ENCODE measurements at places on chromosomes 3 and 15.
A peak's percentile ranks its signal among the peaks of the same experiment; 100 is the strongest.

GRCh38 chr3:66469220-66469640 is 31.6 kb downstream of the LRIG1 start:
- DNase-seq = no peak

- no peak for DNase-seq
These were observed 40.0 kb upstream of the SCAANT1 start for GRCh38 chr3:63952248-63952594.

GRCh38 chr3:149506965-149507364 is 32.5 kb downstream of the TM4SF4 start:
- no peak for DNase-seq

DNA sequence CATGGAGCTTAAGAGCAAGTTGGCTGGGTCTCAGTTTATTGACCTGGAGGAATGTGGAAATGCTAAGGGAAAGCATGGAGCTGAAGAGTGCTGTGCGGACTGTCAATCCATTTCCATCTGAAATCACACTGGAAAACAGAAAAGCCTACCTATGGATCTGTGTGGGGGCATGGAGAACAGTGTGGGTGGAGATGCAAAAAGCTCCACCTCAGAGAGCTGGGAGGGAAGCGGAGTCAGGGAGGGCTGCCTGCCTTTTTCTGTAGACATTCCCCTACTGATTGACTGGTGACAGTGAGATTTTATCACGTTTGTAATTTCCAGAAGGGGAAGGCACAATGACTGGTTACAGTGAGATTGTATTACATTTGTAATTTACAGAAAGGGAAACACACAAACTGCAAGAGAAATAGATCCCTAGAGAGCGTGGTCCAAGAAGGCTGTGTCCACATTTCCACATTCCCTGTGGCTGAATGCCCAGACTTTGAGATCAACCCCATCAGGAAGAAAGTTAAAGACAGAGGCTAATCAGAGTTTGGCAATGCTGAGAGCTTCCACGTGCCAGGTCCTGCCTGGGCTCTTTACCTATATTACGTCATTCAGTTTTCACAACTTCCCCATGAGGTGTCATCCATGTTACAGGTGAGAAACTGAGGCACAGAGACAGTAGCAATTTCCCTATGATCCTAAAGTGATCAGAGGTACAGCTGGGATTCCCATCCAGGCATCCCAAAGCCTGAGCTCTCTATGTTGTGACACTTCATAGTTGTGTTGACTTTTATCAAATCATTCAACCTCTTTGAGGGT is 67.7 kb upstream of the NSMCE3 start:
- DNase-seq = no peak

DNA sequence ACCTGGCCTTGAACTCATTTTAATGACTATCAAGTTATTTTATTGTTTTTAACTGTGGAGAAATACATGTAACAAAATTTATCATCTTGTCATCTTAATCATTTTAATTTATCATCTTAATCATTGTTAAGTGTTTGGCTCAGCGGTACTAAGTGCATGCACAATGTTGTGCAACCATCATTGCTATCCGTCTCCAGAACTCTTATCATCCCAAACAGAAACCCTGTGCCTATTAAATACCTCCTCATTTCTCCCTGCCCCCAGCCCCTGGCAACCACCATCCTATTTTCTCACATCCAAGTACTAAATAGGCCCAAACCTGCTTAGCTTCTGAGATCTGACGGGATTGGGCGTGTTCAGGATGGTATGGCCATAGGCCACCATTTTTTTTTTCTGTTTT is 51.5 kb upstream of the UBP1 start:
- no peak for DNase-seq

DNA sequence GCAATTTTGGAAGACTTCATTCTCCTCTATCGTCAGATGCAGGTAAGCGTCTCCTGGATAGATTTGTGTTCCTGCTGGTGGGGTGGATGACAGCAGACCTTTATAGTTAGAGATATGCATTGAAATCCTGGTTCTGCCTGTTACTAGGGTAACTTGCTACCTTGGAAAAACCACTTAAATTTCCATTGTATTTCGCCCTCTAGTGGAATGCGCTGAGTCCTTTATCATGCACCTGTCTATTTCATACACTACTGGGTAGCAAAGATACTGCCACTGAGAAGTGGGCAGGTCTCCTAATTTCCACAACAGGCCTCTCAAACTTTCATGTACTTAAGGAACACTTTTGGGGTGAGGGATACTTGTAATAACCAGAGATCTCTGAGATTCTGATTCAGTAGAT is 209.5 kb upstream of the SUCLG2 start:
- DNase-seq = no peak

- no peak for DNase-seq
These were observed 313.3 kb downstream of the MECOM start for GRCh38 chr3:169350228-169350627.

GRCh38 chr15:68749793-68750192 is 70.9 kb downstream of the ANP32A start:
- no peak for DNase-seq

- DNase-seq = no peak
These were observed 8.6 kb upstream of the CERS3 start for GRCh38 chr15:100537331-100537730.

- no peak for DNase-seq
These were observed 93.1 kb downstream of the FRMD5 start for GRCh38 chr15:44101944-44102343.

DNA sequence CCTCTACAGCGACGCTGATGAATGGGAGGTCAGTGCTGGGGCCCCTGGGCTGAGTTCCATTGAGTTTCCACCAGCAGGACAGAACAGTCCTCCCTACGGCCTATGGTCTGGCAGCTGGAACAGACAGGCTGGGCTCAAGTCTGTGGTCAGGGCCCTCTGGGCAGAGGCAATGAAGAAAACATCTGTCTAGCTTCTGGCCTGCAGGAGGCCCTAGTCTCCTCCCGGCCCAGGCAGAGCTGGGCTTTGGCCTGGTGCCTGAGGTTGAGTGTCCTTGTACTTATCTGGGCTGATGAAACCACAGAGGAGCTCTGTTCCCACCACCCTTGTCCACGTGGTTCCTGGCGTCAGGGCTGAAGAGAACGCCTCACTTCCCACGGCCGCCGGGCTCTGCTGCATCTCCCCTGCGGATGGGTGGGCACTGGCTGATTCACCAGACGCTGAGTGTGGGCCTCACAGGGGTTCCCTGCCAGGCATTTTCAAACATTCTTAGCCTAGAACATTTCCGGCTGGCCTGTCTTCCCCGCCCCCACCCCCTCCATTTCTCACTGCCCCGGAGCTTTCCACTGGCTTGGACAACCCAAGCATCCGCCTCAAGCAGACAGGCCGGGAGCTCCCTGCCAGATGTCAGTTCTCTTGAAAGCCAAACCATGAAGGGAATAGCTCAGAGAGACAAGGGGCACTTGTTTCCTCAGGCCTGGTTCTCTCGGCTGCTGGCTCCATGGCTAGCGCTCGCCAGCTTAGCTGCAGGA is 20.3 kb downstream of the PPCDC start:
- peak; percentile 98 for DNase-seq

- no peak for DNase-seq
These were observed 17.1 kb downstream of the ARPP19 start for GRCh38 chr15:52551762-52552161.

DNA sequence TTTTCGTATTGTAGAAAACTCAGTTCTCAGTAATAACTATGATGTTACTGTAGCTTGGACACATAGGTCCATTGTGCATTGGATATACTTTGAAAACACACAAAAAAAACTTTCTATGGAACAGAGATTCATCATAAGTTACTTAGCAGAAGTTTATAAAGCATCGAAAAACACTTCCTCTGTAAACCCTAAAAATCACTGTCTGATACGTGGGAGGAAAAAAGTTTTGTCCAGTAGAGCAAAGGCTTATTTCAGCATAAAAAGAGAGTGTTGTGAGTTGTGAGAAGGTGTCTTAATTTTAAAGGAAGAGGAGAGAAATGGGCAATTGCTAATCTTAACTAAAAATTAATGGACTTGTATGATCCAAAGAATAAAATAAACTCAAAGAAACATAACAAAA is 64.8 kb downstream of the OSTN start:
- no peak for DNase-seq

DNA sequence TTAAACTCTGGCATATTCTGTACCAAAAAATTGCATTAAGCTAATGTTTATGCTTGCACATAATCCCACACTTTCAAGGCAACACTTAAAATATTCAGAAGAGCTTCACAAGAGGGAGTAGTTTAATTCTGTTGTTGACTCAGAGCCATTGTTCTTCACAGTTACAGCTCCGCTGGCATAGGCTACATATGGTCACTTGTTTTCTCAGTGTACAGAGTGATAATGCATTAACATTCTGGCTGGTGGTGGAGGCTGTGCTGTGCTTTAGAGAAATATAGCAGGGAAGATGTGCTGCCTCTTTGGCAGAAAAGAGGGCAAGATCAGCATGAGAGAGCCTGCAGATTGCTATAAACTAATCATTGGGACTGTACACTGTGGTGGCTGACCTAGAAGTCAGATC is 13.3 kb downstream of the NLGN1 start:
- no peak for DNase-seq

DNA sequence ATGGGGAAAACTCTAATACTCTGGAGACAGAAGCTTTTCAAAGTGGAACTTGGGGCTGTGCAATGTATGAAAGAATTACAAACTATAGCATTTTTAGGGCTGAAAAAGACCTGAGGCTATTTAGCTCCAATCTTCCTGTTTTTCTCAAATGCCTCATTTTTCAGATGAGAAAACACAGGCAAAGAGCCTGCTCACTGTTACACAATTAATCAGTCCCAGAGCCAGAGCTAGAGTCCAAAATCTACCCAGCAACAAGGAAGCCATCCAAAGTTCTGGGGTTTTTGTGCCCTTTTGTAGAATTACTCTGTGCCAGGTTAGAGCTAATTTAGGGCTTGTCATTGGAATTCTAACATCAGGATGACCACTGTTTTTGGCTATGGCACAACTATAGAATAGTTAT is 45.5 kb downstream of the GPR149 start:
- DNase-seq = no peak

DNA sequence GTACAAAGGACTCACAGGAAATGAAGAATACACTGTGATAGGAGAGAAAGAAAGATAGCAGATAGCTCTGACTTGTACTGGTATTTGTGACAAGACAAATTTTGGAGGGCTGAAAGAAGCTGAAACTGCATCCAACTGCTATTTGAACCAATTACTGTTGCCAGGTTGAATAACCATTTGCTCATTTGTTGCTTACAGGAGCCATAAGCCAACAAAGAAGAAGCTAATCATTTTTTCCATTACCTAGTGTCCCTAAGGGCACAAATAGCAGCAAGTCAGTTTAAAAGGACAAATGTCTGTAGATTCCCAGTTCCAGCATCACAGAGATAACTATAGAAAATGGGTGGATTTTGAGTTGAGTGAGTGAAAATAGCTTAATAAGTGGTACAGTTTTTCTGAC is 376.9 kb upstream of the ARPP21 start:
- no peak for DNase-seq

DNA sequence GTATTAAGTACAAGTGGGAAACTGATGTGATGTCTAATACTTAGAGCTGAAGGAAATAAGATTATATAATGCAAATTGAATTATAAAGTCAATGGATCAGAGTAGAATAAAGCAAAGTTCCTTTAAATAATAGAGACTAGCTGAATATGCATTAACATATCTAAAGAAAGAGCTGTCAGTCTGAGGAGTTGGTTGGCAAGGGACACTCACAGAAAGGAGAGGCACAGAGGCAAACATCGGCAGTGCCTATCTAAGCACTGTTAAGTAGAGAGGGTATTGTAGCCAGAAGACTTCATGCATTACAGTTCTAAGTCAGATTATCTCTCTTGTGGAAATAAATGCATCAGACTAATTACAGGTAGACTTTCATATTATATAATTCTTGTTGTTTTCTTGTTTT is 16.6 kb downstream of the NRG4 start:
- no peak for DNase-seq

DNA sequence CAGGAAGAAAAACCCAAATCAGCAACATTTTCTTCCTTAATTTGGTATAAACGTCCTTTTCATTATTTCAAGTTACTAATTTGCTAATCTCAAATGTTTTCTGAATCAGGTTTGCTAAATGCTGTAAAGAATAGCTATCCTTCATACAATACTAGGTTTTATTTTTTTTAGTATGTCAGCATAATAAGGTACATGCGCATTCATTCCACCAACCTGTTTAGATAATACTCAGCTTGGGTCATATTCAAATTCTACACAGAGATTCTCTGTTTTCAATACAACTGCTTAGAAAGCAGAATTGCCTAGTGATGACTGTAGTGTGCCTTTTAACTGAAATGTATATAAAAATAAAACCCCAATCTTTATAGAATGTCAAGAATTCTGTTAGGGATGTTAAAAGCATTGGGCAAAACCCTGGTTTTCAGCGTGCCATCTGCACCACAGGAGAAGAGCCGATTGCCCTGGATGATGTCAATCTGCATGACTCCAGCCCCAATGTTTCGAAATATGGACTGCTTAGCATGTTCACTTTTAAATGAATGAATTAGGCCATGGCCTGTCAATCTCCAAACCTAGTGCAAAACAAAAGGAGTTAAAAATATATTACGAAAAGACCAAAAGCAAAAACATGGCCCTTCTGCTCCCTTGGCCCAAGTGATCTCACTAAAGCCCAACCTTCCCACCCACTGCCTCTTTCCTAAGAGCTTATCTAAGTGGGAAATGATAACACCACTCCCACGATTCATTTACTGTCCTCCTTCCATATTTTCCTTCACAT is 107.4 kb downstream of the GLDN start:
- DNase-seq = no peak

DNA sequence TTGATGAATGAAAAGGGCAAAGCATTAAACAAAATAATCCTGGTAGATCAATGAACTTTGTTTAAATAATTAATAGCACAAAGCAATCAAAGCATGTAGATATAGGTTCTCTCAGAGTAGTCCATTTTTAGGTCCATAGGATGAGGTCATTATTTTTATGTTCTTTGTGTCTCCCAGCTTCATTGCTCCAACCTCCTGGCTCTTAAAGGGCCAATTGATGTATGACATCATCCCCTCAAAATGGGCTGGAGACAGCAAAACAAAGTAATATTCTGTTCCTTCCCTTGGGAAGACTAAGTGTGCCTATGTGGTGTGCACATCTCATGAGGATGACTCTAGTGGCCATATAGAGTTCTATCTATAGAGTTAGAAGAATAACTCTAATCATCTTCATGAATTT is 49.5 kb downstream of the HMG20A start:
- DNase-seq = no peak

- DNase-seq = no peak
These were observed 863 bp downstream of the PSMA4 start for GRCh38 chr15:78540871-78541743.

- DNase-seq = no peak
These were observed 48.1 kb downstream of the GRK7 start for GRCh38 chr3:141811348-141811747.

All from ascending aorta (tissue), 2 donors.